CD4-positive, alpha-beta memory T cell (primary cell): ENCODE measurements at places on chromosomes 4 and X.

DNA sequence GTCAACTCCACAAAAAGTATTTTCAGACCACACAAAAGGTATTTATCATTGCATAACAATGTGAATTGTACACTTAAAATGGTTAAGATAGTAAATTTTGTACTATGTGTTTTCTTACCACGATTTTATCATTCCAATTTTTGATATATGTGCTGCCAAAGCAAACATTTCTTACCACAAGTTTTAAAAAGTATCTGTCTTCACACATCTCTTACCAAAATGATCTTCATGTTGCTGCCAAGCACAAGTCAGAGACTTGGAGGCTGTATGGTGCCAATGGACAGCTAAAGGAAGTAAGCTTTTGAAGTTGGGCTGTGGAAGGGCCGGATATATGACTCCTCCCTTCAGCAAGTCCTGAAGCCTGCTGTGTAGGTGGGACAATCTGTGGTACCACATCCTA, 67.9 kb downstream of the TMLHE start:
- DNase-seq = no peak

DNA sequence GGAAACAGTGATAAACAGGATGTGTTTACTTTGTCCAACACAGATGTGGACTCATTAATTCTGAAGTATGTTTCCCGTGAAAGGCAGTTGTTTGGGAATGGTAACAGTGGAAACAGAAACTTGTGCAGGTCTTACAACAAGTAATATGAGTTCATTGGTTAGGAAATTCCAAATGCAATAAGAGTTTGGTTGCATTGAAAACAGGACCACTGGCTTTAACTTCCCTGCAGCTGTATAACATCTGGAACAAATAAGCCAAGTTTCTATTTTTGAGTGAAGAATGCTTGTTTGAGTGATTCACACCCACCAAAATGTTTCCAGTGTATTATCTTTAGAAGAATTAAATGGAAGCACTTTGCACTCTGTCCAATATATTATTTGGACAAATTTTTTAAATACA, 82.4 kb upstream of the BMP3 start:
- DNase-seq = no peak

GRCh38 chr4:155837203-155837796, 28.8 kb downstream of the ASIC5 start:
- no peak for DNase-seq

DNA sequence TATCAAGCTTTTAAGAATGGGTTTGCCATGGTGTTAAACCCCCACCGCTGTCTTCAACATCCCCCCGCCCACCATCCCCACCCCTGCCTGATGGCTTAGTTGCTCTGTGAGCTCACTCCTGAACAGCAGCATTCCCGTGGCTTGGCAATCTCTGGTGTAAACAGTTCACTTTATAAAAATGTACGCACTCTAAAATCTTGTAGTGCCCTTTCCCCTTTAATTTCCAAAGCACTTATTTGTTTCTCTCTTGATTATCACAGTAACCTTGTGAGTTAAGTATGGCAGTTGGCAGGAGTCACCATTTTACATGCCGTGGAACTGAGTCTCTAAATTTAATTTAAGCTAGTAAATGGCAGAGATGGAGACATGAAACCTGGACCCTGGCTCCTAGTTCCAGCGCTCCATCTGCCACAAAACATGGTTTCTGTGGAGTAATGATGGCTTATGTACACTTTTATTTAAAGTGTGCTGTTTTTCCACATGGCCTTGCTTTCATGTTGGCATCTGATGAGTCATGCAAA, 123.1 kb downstream of the AFF1 start:
- no peak for DNase-seq

GRCh38 chr4:114281164-114281960, 301.9 kb upstream of the ARSJ start:
- no peak for DNase-seq

- DNase-seq = no peak
These were observed 501.2 kb upstream of the INTU start for GRCh38 chr4:127131527-127131926.

- no peak for DNase-seq
These were observed 114.8 kb downstream of the REELD1 start for GRCh38 chr4:146329050-146329716.

DNA sequence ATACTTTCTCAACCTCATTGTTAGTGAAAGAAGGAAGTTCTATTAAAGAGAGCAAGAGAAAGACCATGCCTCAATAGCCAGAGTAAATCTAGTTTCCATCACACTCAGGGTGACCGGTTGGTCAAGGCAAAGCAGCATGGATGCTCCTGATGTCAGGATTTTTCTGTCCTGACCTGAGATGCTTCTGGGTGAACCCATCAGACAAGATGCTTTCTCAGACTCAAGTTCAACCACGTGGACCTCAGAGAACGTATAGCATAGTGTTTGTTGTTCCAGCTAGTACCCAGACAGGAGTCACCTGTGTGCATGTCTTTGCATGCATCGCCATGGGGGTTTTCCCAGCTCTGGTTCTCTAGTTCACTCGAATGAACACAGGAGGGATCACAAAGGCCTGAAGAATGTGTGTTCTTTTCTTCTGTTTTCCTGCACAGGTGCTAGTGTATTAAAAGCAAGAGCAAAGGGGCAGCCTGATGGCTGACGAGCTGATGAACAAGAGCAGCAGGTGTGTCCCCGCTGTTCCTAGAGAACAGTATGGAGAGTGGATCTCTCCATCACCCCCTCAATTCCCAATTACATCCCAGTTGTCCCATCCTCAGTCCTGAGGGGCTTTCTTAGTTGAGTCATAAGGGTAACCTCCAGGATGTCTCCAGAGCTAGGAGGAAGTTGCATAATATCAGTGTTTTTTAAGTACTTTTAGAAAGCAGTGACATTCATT, 110.5 kb upstream of the ENPP6 start:
- DNase-seq = no peak

- peak; percentile 12 for DNase-seq
These were observed 82.2 kb downstream of the KLF8 start for GRCh38 chrX:56314334-56314733.

GRCh38 chrX:34631479-34632220, 25.4 kb downstream of the TMEM47 start:
- DNase-seq = no peak

DNA sequence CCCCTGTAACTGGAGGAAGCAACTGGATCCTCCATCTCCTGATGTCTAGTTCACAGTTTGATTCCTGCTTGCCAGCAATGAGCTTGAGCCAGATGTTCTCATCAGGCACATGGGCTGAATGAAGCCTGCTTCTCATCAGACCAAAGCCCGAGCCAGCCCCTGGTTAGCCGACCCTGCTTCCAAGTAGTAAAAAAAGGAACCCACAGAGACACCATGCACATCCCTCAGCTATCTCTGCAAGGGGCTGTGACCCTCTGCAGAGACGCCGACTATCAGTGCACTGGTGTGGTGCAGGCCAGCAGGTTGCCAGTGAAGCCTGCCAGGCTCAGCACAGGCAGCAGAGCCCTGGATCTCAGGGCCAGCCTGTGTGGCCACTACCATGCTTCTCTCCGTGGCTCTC, 2.8 kb downstream of the DCTD start:
- no peak for DNase-seq

DNA sequence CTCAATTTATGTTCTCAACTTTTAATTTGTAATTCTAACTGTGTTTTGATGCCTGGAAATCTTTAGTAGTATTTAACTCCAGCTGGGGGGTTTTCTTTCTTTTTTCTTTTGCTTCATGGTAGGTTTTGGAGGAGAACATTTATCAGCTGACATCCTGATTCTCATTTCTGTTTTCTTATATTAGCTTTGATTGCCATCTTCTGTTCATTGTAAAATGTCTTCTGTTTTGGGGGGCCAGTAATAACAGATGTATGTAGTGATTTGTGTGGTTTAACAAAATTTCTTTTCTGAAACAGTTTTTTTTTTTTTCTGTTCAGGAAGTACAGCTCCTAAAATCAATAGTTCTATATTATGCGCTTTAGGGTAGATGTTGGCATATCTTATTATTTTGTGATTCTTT, 182.2 kb downstream of the GABRB1 start:
- DNase-seq = no peak
